ENCODE measurements at places on chromosomes 6 and 20.

DNA sequence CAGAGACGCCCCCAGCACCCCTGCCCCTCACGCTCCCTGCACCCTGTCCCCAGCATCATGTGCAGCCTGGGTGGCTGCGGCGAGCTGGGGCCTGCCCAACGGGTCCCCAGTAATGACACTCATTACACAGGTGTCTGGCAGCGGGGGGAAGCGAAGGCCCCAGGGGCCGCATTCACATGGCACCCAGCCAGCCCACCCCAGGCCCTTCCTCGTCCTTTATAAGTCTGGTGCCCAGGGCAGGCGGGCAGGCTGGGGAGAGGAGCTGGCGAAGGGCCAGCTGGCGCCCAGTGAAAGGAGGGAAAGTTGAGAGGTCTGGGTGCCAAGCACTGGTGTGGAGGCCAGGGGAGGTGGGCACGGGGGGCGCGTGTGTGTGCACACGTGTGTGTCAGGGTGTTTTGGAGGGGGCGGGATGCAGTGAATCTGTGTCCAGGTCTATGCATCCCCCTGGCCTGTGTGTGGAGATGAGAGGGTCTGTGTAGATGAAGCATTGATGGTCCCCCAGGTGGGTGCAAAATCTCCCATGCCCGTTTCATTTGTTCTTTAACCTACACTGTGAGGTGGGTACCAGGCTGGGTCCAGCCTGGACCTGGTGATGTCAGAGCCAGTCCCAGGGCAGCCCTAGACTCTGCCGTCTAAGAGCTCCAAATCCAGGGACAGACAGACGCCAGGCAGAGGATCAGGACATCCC, 105.3 kb downstream of the CEBPB start:
- no peak for DNase-seq

DNA sequence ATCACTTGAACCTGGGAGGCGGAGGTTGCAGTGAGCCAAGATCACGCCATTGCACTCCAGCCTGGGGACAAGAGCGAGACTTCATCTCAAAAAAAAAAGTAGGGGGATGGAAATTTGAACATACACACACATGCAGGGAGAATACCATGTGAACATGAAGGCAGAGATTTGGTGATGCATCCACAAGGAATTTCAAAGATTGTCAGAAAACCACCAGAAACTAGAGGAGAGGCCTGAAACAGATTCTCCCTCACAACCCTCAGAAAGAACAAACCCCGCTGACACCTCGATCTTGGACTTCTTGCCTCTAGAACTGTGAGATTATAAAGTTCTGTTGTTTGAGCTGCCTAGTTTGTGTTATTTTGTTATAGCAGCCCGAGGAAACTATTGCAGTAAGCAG, 125.5 kb downstream of the GPX5 start:
- no peak for DNase-seq

- DNase-seq: no peak
Observed at GRCh38 chr6:114061741-114062140, 90.8 kb upstream of the HDAC2 start.

- no peak for DNase-seq
Observed at GRCh38 chr6:108209738-108210137, 43.9 kb downstream of the NR2E1 start.

- DNase-seq: no peak
Observed at GRCh38 chr6:37072526-37072925, 67.1 kb downstream of the FGD2 start.

DNA sequence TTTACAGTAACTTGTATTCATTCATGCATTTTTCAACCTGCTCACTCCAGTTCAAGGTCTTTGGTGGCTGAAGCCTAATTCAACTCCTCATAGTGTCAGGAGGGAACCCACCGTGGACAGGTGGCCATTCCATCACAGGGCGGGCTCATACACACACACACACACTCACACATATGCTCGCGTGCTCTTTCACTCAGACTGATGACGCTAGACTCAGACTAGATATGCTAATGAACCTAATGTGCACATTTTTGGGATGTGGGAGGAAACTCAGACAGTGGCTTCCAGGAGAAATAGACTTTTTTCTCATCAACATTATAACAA, 56.7 kb downstream of the TRIM27 start:
- no peak for DNase-seq

- DNase-seq: no peak
Observed at GRCh38 chr6:148037496-148037895, 305.1 kb upstream of the SASH1 start.

DNA sequence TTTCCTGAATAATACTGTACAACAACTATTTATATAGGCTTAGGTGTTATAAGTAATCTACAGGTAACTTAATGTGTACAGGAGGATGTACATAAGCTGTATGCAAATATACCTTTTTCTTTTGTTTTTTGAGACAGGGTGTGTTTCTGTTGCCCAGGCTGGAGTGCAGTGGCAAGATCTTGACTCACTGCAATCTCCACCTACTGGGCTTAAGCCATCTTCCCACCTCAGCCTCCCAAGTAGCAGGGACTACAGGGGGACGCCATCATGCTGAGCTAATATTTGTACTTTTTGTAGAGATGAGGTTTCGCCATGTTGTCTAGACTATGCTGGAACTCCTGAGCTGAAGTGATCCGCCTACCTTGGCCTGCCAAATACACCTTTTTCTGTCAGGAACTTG, 191.7 kb upstream of the ZNF217 start:
- DNase-seq: no peak

DNA sequence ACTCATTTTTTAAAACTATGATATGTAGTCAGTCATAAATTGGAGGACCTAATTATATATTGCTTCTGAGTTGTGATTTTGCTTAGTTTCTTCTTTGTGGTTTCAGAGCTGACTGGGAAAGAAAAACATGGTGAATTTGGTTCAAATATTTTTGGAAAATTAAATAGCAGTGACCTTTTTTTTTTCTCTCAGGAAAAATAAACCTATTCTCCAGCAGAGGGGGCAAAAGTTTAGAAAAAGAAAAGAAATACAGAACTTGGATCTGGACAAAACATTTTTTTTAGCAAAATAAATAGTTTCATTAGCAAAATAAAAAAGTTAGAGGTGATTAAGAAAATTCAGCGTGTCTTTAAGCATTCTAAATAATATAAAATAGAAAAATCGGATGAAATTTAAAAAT, 10.2 kb downstream of the COL10A1 start:
- no peak for DNase-seq

- no peak for DNase-seq
Observed at GRCh38 chr6:112822769-112823168, 475.6 kb downstream of the RFPL4B start.

GRCh38 chr20:51184289-51184688, 161.4 kb upstream of the KCNG1 start:
- no peak for DNase-seq

DNA sequence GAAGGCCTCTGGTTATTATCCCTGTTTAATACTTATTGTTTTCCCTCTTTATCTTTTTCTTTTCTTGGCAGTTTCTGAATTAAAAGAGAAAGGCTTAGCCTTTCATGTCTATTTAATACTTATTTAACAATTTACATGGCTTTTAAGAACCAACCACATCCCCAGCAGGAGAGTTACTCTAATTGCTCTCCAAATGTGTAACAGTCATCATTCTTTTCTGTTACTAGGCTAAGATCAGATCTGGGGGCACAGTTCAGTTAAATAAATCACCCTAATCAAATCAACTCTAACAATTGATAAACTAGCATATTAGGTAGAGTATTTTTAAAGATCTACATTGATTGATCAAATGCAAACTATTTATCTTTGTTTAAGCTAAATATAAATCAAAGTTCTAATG, 54.1 kb upstream of the NT5E start:
- DNase-seq: no peak

GRCh38 chr6:87697581-87698546, 4.2 kb downstream of the AKIRIN2 start:
- DNase-seq: no peak

DNA sequence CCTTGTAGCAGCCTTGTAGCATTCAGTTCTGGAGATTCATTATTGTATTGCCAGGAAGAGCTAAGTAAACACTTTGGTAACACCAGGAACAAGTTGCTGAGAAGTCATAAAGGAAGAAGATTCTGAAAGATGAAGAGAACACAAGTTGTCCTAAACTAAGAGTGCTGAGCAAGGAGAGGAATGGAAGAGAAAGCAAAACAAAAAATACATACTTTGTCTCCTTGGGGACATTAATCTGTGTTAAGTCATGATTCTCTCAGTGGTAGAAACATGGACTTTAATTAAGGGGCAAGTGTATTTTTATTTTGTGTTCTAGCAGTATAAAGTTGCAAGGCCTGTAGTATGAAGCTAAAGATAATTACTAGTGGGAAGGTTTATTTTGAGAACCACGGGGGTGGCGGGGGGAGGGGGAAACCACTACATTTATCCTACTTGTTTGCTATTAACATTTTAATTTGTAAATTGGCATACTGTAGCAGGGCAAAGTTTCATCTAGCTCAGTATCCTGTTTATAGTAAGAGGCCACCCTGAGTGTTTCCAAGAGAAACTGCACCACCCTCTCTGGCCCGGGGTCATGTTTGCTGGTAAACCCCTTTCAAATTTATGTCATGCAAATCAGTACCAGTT, 463.0 kb downstream of the CDKAL1 start:
- DNase-seq: no peak

- DNase-seq: no peak
Observed at GRCh38 chr6:14792118-14792955, 453.5 kb upstream of the JARID2 start.

DNA sequence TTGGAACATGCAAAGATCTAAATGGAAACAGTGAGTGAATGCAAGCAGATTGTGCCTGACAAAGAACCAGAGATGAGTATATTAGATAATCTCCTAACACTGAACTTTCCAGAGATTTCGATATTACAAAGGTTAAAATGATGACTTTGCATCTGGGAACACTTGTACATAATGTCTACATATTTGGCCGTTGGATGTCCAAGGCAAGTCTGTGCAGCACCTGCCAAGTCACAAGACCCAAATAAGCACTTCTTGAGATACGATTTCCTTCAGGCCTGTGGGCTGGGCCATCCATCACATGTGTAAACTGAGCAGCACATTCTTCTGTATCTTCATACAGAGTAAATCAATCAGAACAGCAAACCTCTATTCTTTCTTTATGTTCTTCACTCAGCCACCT, 32.5 kb upstream of the SMLR1 start:
- no peak for DNase-seq

GRCh38 chr6:42981836-42982235, 2.5 kb upstream of the PPP2R5D start:
- DNase-seq: no peak

DNA sequence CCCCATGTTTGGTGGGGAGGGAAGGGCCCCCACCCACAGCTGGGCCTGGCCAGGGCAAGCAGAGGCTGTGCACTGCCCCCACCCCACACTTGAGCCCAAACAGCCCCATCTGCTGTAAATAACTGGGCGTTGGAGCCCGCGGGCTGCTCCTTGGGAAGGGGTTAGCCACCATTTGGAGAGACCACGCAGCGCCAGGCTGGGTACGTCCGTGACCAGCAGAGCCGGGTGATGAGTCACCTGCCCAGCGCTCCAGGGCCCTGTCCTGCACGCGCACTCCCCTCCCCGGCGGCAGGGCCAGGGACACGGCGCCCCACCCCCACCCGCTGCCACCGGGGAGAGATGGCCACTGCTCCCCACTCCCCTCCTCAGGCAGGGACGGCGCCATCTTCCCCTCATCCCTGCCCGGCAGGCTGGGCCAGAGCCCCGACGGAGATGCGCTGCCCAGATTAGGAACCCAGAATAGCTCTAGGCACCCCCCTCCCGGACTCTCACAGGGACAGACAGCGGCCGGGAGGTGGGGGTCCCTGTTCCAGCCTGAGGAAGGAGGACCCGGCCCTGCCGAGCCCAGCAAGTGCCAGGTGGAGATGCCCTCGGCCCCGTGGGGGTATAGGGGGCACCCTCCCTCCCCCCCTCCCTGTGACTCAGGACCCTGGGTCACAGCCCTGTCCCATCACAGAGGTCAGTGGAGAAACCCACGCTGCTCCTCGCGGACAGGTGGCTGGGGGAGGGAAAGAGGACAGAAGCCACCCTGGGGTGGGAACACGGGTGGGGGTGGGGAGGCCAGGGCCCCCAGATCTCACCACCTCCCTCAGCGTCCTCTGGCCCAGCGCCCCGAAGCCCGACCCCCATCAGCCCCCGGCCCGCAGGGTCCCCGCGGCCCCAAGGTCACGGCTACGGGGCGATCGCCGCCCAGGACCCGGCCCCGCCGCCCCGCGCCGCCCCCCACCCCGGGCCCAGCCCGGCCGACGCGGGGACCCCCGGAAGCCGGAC, 642 bp downstream of the EEF1A2 start:
- no peak for DNase-seq

- no peak for DNase-seq
Observed at GRCh38 chr6:152099446-152100182, 292.1 kb downstream of the ESR1 start.

GRCh38 chr20:56447227-56447626, 21.2 kb upstream of the RTF2 start:
- DNase-seq: no peak

DNA sequence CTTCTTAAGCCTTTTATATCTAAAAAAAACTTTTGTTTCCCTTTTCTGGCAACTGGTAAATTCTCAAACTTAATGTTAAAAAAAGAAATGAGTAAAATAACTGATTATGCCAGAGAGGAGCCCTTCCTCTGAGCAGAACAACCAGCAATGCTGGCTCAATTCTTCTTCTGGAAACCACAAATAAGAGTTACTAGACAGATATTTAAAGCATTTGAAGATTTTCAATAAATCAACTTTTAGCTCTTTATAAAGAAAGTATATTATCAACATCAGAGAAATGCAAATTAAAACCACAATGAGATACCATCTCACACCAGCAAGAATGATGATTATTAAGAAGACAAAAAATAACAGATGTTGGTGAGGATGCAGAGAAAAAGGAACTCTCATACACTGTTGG, 61.1 kb upstream of the TCF21 start:
- no peak for DNase-seq

DNA sequence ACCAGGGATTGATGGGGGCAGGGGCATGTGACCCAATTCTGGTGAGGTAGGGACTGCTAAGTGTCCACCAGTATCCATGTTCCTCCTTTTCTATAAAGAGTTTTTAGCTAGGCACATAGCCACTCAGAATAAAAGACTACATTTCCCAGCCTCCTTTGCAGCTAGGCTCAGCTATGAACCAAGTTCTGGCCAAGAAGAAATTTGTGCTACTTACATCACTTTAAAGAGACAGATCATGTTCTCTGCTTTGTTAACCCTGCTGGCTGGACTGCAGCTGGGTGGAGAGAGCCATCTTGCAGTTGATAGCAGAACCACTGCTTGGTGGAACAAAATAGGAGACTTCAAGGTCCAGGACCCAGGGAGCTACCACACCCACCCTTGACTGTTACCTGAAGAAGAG, 5.3 kb upstream of the CCM2L start:
- DNase-seq: no peak

- DNase-seq: no peak
Observed at GRCh38 chr6:111828809-111829208, 44.4 kb downstream of the FYN start.

- no peak for DNase-seq
Observed at GRCh38 chr6:10248378-10248843, 166.5 kb downstream of the TFAP2A start.

- no peak for DNase-seq
Observed at GRCh38 chr6:55601120-55601519, 22.1 kb upstream of the HMGCLL1 start.

DNA sequence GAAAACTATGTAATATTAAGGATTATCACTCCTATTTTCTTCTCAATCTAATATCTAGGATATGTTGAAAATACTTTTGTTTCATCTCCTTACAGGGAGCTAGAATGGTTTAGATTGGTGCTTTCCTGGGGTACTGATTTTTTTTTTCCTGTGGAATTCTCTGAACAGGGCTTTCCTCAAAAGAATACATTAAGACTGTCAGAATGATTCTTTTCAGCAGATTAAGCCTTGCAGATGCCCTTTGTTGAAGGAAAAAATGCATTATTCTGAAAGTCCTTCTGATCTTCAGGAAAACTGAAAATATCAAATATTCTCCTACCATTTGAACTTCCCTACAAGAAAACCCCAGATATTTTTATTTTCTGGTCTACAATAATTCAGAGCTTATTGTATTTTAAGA, 178.9 kb downstream of the SOX4 start:
- no peak for DNase-seq

Data from stimulated activated CD8-positive, alpha-beta memory T cell treated with anti-CD3 and anti-CD28 coated beads, Interleukin-12 subunit alpha, Interleukin-12 subunit beta, amount 100 ng/mL, for 1 hour (primary cell).